ENCODE measurements at places on chromosomes 12 and 14.
A peak's percentile ranks its signal among the peaks of the same experiment; 100 is the strongest.

DNA sequence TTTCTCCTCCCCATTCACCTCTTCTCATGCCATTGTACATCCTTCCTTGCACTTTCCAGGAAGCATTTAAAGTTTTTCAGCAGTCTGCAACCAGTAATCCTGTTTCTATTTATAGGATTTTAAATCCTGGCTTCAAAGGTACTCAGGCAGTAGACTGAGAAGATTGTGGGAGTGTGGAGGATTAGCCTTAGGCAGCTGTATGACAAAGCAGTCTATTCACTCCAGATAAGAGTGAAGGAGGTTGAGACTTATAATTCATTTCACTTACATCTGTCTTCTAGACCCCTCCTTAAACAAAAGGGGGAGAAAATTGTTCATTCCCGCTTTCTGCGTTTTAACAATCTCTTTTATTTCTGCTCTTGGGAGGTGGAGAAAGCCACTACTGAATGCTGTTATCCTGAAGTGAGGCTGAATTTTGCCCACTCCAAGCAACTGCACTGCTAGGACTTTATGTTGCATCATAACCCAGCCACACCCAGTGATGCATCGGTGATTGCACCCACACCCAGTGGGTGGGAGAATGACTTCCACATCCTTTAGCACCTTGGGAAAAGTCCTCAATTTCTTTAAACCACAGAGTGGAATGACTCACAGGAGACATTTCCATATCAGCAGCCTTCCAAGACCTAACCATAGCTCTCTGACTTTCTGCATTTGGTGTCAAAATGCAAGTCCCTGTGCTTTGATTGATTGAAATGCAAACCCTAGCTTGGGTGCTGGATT lies 382.5 kb upstream of the ATP2B1 start:
- no peak for DNase-seq

DNA sequence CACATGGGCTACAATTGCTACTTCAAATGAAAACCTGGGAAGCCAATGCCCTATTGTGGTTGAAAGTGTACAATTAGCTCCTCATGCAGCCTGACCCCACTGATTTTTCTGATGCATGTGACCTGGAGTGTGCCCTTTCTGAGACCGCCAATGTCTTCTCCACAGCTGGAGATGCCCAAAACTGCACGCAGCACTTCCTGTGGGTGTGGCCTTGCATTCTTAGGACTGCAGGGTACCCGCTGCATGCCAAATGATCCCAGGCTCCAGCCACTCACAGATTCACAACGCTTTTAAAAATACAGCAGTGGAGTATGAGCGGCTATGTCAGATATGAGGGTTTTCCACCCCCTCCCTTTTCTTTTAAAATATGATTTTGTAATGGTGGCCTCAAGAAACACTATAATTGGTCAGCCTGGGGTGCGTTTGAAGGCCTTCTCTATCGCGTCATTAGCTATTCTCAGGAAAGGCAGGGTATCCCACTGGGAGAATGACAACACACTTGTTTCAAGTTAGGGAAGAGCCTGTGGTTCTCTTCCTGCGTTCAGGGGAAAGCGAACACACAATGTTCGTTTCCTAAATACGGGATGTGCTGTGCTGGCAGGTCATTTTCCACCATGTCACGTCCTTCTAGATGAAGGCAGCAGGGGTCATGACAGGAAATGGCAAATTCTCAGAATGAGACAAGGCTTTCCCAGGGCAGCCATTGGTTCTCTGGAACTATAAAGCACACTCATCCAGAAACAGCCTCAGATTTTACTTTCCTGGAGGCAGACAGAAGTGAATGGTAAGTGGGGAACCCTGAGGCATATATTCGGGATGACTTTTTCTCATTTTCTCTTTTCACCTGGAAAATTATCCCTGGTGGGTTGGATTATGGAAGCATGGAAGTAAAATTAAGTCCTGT lies at the start of gene APOLD1:
TSS of gene APOLD1 (plus strand) at position 749 of the 904 bp plus-strand sequence. CDS start at position 782, 33 bp downstream.
- no peak for DNase-seq

DNA sequence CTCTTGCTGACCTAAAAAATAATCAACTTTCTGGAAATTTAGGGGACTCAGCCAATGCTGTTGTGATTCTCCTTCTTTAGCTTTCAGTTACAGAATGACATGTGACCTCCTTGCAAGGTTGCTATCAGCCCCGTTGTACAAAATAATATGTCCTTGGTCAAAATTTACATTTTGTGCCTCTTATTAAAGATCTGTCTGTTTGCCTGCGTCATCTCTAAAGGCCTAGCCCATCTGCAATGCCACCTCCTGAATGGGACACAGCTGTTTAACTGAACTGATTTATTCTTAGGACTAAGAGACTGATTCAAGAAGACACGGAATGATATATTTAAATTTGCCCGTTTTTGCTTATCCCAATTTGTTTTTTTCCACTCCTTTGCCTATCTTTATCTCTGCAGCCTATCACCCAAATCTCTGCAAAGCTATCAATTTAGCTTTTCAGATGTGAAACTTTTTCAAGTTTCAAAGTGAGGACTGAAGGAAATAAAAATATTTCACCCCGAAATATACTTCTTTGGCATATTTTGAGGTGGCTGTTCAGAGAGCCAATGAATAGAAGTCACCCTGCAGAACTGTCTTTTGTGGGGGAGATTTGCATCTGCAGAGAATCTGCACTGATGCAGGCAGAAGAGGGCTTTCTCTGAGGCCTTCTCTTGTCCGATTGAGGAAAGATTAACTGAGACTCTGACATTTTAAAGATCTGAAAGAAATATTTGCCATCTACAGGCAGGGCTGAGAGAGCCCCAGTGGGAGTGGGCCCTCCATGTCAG lies 126.0 kb downstream of the VEZT start:
- DNase-seq, result no peak

DNA sequence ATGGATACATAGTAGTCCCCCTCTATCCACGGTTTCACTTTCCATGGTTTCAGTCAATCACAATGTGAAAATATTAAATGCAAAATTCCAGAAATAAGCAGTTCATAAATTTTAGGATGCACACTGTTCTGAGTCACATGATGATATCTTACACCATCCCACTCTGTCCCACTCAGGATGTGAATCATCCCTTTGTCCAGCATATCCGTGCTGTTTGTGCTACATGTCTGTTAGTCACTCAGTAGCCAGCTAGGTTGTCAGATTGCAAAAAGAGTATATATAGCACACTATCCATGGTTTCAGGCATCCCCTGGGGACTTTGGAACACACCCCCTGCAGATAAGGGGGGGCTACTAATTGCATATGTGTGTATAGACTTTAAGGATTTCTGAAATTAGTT lies 8.1 kb upstream of the NAA30 start:
- no peak for DNase-seq

DNA sequence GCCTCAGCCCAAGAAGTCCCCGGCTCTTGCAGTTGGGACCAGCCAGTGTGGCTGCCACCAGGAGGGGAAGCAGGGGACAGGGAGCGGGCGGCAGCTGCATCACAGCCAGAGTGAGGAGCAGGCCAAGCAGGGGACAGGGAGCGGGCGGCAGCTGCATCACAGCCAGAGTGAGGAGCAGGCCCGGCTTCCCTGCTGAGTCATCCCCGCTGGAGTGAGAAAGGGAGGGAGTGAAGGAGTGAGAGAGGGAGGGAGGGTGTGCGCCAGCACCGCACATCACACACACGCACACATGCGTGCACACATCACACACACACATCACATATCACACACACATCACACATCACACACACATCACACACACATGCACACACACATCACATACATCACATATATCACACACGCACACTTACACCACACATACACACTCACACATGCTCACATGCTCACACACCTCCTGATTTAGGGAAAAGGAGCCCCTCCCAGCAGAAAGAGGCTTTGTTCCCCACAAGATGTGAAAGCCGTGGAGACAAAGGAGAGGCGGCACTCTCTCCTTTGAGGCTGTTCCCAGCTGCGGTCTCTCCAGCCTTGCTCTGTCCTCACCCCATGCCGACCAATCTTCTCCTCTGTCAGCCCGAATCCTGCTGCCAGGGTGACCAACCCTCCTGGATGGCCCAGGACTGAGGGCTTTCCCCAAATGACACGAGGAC lies 16.7 kb upstream of the ZDHHC22 start:
- DNase-seq, result peak; percentile 24

DNA sequence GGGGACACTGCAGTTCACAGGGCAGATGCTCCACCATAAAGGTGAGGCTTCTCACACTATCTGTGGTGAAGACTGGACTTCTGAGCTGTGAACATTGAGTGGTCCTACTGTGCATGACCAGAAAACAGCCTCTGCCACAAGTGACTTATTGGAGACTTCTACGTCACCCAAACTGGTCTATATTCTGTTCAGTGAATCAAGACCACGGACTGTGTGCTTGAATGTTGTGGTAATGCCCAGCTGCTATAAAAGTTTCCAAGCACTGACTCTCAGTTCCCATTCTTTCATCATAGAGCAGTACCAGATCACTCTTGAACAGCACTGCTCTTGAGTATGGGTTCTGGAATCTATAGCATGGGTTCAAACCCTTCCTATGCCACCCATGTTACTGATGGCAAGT lies 4.8 kb upstream of the PLEK2 start:
- DNase-seq, result no peak

DNA sequence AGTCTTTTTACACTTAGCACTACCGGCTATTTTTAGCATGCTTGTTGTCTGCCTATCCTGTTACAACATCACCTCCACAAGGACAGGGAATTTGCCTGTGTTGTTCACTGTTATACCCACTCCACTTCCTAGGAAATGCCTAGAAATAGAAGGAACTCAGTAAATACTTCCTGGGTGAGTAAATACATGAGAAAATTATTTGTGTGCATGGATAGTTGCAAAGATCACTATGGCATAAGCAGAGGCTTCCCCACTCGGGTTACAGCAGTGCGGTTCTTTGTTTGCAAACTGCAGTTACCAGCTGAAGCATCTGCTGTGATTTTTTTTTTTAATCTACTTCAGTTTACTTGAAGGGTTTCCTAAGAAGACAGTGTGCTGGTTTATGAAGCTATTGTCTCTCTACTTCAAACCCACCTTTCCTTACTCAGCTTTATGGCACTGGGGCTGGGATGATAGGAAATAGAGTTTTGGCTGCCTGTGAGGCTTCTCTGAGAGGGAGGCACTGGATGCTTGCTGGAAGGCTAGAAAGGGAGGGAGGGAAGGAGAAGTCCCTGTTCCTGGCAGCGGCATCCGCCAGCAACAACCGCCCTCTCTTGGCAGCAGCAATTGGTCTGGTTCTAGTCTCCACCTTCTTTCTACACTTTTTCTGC lies 29.0 kb downstream of the PDE6H start:
- DNase-seq, result no peak
